ENCODE measurements at places on chromosomes 3 and 15. TPM values are rescaled to one million over a fixed set of nuclear protein-coding genes. Genes with fewer than 3 reads are reported as not detected.

The TIMP4 gene
- 0.48 TPM for total RNA-seq

The TRPM1 gene
- total RNA-seq, result under 0.01 TPM

The LRRC31 gene
- total RNA-seq, result 0.24 TPM

The PCLAF gene
- 11.7 TPM for total RNA-seq

The CSTA gene
- total RNA-seq, result 324 TPM

The CLDN18 gene
- total RNA-seq, result not detected

The NR1I2 gene
- not detected for total RNA-seq

The ZBED2 gene
- 8.3 TPM for total RNA-seq

The ILDR1 gene
- 0.96 TPM for total RNA-seq

The ACP3 gene
- total RNA-seq, result 1.9 TPM

The MYRIP gene
- under 0.01 TPM for total RNA-seq

The MAP6D1 gene
- 2.1 TPM for total RNA-seq
